ENCODE measurements at places on chromosomes 2 and 18.

DNA sequence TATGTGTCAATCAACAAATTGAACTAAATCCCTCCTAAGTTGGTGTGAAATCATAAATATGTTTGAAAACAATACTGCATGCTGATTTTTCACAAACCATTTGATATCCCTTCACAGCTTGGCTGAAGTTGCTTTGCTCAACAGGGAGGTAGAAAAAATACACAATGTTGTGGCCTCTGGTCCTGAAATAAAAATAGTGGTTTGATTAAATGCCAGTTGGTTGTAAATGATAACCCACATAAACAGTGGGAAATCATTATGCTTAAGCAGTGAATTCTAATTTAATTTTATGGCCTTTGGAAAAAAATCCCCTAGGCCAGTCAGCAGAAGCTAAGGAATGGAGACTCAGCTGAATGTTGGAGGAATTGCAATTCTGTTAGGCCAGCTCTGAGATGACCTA lies 359.4 kb upstream of the CWC22 start:
- DNase-seq, result no peak

- no peak for DNase-seq
These were observed 50.2 kb downstream of the COL4A3 start for GRCh38 chr2:227214622-227215041.

DNA sequence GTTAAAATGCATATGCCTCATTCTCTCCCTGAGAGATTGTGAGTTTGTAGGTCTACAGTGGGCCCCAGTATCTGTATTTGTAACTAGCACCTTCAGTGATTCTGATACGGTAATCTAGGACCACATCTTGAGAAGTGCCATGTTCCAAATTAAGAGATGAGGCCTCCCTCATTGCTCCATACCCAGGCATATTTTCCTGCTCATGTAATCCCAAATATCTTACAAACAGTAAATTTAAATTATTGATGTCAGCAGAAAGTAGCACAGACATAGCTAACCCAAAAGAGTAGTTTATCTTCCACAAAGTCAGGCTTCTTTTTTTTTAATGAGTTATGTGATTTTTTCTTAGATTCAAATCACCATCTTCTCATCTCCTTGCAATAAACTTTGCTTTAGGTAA lies 263.8 kb downstream of the SETBP1 start:
- no peak for DNase-seq

DNA sequence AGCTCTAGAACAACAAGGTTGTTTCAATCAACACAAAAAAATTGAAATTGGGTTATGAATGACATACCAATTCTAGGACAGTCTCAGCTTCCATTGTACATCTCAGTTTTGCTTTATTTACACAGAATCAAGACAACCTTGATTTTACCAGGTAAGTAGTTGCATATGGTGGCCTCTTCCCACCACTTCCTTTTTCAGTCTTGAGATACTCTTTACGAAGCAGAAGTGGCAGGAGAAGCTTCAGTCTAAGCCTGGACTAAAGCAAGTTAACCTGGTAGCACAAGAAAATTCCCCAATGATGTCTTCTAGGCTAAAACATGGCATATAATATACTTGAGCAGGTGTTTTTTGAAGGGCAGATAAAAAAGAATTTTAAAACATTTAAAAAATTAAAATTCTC lies 10.7 kb upstream of the FAM136A start:
- no peak for DNase-seq

GRCh38 chr18:12645254-12645653 lies 12.7 kb downstream of the SPIRE1 start:
- no peak for DNase-seq

- no peak for DNase-seq
These were observed 277.5 kb downstream of the BCL11A start for GRCh38 chr2:60275958-60276357.

GRCh38 chr2:181197140-181197760 lies 216.8 kb downstream of the UBE2E3 start:
- DNase-seq, result no peak

DNA sequence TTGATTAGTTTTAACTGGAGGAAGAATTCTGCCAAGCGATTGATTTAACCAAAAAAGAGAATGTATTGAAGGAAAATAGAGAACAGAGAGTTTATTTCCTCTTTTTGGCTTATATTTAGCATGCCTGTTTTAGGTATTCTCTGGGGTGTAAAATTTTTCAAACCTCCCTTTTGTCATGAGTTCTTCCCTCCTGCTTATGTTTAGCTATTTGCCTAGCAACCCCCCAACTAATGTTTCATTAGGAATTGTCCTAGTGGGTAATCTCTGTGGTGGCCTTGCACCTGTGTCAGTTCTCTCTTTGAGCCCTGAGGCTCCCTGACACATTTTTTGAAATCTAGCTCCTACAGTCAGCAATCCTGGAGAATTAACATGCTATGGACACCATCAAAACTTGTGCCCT lies 12.5 kb upstream of the REG1B start:
- DNase-seq, result no peak

GRCh38 chr18:1244397-1245122 lies 339.9 kb downstream of the ADCYAP1 start:
- DNase-seq, result no peak

DNA sequence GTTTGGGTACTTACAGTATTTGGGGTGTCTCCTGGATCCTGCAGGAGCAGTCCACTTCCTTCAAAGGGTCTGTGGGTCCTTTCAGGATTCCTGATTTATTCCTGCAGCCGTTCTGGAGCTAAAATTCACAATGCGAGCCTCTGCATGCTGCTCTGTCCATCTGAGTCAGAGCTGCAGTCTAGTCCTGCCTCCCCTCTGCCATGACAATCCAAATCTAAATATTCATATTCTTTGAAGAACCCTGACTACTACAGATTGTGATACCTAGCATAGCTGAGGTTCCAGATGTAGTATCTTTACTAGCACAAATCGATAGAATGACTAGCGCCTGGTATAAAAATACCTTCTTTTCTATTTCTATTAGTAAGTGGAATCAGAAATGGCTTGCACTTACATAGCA lies 31.3 kb upstream of the GAREM1 start:
- no peak for DNase-seq
